ENCODE measurements at places on chromosomes 5 and 9.

- DNase-seq: no peak
Observed at GRCh38 chr9:5896863-5897262, 6.2 kb downstream of the MLANA start.

DNA sequence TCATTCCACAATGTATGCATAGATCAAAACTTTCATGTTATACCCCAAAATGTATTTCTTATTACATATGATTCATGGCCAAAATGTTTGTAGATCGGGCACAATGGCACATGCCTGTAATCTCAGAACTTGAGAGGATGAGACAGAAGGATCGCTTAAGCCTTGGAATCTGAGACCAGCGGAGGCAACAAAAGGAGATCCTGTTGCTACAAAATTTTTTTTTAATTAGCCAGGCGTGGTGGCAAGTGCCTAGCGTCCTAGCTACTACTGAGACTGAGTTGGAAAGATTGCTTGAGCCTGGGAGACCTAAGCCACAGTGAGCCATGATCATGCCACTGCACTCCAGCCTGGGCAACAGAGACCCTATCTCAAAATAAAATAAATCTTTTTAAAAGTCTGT, 89.9 kb downstream of the MAPKAP1 start:
- no peak for DNase-seq

GRCh38 chr9:26142201-26142600, 464.0 kb upstream of the TUSC1 start:
- no peak for DNase-seq

DNA sequence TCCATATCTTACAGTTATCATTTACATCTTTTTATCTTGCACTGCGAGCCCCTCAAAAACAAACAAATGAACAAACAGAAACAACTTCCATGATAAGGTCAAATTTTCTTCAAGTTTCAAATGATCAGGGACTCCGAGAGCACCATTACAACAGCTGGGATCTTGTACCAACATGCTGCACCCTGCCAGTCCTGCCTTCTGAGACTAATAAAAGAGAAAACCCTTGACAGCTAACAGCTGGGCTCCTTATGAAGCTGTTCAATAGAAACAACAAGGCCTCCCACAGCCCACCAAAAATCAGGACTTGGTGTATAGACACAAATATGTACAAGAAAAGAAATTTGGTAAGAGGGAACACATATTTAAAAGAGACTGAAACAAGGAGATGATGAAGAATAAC, 985.3 kb upstream of the DMAC1 start:
- no peak for DNase-seq

- no peak for DNase-seq
Observed at GRCh38 chr9:18865542-18865941, 167.5 kb downstream of the SAXO1 start.

DNA sequence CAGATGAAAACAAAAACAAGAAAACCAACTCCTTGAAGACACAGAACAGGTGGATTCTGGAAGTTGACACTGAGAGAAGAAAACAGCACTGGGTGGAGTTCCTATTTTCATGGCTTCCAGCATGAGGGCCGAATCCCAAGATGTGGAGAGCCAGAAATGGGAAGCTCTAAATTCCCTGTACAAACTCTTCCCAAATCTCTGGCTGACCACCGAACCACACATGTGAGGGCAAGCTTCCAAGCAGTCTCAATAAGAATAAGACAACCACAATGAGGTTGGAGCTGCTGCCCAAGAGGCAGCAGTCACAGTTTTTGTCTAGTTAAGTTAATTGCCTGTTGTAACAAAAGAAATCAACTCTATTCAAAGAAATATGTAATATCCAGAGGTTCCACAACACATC, 339.3 kb upstream of the SLC30A5 start:
- no peak for DNase-seq

DNA sequence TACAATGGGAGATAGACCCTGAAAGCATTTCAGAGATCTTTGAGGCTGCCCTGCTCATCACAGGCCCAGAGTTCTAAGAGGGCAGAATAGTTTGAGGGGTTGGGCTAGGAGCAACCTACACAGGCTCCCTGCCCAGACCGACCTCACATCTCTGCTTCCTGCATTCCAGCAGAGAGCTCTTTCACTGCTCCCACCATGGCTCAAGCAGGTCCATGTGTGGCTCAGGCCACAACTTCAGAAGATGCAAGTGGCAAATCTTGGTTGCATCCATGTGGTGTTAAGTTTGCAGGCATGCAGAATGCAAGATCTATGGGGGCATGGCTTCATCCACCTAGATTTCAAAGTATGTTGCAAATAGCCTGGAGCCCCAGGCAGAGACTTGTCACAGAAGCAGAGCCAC, 39.0 kb downstream of the GDA start:
- no peak for DNase-seq

- no peak for DNase-seq
Observed at GRCh38 chr5:176535664-176536131, 1.5 kb downstream of the RNF44 start.

GRCh38 chr9:123997665-123998277, 13.8 kb upstream of the LHX2 start:
- no peak for DNase-seq

Data from CD4-positive, alpha-beta T cell (primary cell).